Central memory CD4-positive, alpha-beta T cell (primary cell): ENCODE measurements at places on chromosomes 13 and 19.

- DNase-seq, result peak; percentile 71
Measured at GRCh38 chr19:7349961-7350711, 1.4 kb downstream of the ARHGEF18 start.

DNA sequence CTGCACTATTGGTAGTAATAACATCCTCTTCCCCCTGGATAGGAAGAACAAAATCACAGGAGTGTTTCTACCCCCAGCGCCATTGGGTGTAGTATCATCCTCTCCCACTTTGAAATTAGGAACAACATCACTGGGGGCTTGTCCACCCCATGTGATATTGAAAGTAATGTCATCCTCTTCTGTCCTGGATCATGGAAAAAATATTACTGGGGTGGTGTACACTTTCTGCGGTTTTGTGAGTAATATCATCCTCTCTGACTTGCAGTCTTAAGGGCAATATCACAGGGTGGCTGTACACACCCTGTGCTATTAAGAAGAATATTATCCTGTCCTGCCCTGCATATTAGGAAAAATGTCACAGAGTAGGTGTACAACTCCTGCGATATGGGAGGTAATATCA is 4.9 kb upstream of the RGCC start:
- DNase-seq, result no peak

GRCh38 chr13:48405875-48406274 is 7.0 kb downstream of the LPAR6 start:
- peak; percentile 14 for DNase-seq

DNA sequence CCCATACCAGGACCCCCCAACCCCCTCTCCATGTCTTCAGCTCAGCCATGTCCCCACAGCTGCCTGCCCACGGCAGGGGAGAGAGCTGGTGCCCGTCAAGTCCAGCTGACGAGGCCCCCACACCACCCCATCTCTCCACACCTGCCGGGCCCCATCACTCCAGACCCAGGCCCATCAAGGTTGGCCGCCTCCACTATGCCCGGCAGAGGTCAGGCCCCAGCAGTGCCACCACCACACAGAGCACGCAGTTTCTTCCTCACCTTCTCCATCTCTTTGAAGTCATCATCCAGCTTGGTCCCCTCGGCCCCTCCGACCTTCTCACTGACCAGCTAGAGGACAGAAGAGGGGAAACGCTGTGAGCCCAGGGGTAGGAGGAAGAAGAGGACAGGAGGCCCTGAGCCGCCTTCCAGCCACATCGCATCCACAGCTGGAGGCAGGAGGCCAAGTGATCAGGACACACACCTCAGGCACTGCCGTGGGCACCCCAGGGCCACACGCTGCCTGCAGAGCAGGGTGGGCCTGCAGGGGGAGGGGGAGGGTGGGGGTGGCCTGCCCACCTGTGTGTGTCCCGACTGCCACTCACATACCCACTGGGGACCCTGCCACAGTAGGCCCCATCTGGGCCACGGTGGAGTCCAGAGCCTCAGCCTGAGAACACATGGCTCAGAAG is 23.4 kb downstream of the MPND start:
- no peak for DNase-seq

- no peak for DNase-seq
Measured at GRCh38 chr13:111011899-111012298, 97.0 kb upstream of the ANKRD10 start.

- DNase-seq, result no peak
Measured at GRCh38 chr13:27708325-27708724, 84.0 kb upstream of the GSX1 start.

DNA sequence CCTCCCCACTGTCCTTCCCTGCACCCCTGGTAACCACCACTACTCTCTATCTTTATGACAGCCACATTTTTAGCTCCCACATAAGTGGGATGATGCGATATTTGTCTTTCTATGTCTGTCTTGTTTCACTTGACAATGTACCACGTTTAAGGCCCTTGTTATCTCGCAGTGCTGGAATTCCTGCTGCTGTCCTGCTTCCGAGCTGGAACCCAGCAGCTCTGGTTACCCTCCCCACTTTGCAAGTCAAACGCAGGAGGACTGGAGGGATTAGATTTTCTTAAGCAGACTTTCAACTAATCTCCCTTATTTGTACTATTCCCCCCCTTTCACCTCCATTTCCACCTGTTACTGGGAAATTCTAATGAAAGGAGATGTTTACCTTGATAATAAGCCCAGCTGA is 59.1 kb upstream of the PDX1 start:
- DNase-seq, result no peak
